ENCODE measurements at places on chromosomes 1 and 21.

- no peak overlapping the region for H3K27ac ChIP-seq
- H3K36me3 ChIP-seq = no peaks in the 10 kb centered on the region
- H3K4me3 ChIP-seq = no peak overlapping the region
- peaks cover 30% of the 10 kb centered on the region for H3K27me3 ChIP-seq
- no peak for DNase-seq
- peaks cover 29% of the 10 kb centered on the region for H3K4me1 ChIP-seq
These were observed 146.4 kb upstream of the ARHGEF16 start for GRCh38 chr1:3308053-3308452.

DNA sequence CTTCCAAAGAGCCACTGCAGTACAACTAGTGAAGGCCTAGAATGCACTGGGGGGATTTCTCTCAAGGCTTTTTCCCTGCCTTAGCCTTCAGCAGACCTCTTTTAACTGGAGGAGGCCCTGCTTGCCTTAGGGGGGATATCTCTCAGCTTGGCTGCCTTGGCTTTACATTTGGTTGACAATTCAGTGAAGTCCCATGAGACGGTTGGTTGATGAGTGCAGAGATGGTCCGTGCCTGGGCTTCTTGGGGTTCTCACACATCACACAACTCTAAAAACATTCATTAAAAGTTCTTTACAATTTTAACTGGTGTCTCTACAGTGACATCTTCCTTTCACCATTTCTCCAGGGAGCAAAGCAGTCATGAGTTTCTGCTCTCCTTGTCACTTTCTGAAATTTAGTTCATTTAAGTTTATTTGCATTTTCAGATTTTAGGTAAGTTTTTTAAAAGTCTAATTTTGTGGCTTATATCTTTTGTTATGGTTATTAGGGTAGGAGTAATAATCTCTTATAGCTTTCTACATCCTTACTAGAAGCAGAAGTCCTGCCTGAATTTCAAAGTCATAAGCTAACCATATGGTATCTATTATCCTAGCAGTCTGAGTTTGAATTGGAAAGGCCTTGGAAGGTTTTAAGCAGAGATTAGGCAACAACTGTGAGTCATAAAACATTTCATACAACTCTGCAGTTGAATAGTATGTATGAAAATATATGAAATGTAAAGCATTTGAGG, 487.6 kb downstream of the DPYD start:
- no peak overlapping the region for H3K27ac ChIP-seq
- H3K27me3 ChIP-seq = no peaks in the 10 kb centered on the region
- no peaks in the 10 kb centered on the region for H3K36me3 ChIP-seq
- no peak overlapping the region for H3K4me3 ChIP-seq

- peaks cover 14% of the 10 kb centered on the region for H3K27me3 ChIP-seq
- H3K27ac ChIP-seq = no peak overlapping the region
- H3K36me3 ChIP-seq = peaks cover 4% of the 10 kb centered on the region
These were observed 1.5 kb downstream of the PRKAA2 start for GRCh38 chr1:56646611-56647010.

DNA sequence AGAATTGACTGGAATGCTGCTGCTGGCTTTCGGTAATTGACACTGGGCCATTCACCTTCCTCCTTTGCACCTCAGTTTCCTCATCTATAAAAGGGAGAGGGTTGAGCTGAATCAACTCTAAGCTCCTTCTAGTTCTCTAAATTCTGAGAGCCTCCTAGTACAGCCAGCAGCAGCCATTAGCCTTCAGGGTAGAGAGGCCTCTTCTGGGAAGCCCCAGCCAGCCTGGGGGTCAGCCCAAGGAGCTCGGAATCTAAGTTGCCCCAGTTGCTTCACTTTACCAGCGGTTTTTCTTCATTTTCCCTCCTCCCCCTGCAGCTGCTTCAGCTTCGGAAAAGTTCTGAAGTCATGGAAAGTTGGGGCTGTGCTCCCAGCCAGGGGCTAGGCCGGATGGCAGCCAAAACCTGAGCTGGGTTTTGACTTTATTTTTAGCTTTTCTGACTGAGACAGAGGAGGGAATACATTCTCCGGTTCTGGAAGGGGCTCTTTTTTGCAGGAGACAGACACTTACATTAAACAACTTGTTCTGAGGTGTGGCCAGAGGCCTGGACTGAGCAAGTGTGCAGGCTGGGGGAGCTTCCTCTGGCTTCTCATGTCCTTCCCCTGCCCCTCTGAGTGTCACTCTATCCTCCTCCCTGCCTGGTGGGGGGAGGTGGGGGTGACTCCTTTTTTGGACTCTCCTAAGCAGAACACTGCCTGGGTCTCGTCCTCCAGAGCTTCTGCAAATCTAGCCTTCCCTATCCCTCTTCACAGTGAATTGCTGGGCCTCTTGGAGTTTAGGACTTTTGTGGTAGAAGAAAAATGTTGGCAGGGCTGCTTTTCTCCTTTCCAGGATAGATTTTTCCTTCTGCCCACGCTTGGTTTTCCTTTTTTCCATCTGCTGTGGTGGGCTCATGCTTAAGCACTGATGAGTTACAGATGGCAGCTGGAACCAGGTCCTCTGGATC, 14.4 kb downstream of the LMNA start:
- H3K27me3 ChIP-seq = no peaks in the 10 kb centered on the region
- no peaks in the 10 kb centered on the region for H3K36me3 ChIP-seq
- peak overlapping the region; percentile 98 for H3K27ac ChIP-seq
- H3K4me1 ChIP-seq = peaks cover 34% of the 10 kb centered on the region

GRCh38 chr1:214416858-214417257, 134.5 kb downstream of the PTPN14 start:
- no peak overlapping the region for H3K4me3 ChIP-seq
- no peak overlapping the region for H3K27ac ChIP-seq
- H3K4me1 ChIP-seq = peaks cover 14% of the 10 kb centered on the region
- peaks cover 3% of the 10 kb centered on the region for H3K36me3 ChIP-seq

DNA sequence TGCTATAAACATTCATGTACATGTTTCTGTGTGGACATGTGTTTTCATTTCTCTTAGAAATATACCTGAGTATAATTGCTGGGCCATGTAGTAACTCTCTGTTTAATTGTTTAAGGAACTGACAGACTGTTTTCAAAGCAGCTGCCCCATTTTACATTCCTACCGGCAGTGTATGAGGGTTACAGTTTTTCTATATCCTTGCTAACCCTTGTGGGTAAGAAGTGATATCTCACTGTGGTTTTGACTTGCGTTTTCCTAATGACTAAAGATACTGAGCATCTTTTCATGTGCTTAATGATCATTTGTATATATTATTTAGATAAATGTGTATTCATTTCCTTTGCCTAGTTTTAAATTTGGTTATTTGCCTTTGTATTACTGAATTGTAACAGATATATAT, 81.7 kb downstream of the DNM3 start:
- H3K4me1 ChIP-seq = no peaks in the 10 kb centered on the region
- H3K27ac ChIP-seq = no peak overlapping the region
- no peak overlapping the region for H3K4me3 ChIP-seq
- no peaks in the 10 kb centered on the region for H3K27me3 ChIP-seq
- H3K36me3 ChIP-seq = no peaks in the 10 kb centered on the region
- no peak for DNase-seq
